A172 (cell line): ENCODE measurements at places on chromosomes 2 and 18.
A peak's percentile ranks its signal among the peaks of the same experiment; 100 is the strongest.

DNA sequence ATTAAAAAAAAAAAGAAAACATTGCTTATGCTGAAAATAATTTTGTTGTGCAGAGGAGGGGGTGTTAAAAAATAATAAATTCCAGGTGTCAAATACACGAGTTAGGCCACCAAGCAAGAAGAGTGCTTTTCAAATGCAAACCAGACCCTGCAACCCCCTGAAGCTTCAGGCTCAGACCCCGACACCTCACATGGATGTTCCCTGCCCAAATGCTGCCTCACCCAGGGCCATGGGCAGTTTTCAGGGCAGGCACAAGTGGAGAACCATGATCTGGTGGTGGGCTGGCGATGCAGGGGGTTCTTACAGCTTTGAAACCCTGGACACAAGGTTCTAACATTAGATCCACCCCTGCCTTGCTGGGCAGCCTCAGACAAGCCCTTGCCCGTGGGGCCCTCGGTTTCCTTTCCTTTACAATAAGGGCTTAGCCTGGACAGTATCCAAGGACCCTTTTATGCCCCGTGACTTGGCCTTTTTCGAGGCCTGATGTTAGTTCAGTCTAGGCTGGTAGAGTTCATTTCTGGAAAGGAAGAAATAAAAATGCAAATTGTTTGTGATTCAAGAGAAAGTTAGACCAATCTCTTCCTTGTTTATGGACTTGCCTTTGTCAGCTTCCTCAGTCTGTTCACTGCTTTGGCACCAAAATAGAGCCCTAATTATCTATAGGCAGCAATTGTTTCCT is 168.7 kb downstream of the DDX1 start:
- DNase-seq, result no peak

DNA sequence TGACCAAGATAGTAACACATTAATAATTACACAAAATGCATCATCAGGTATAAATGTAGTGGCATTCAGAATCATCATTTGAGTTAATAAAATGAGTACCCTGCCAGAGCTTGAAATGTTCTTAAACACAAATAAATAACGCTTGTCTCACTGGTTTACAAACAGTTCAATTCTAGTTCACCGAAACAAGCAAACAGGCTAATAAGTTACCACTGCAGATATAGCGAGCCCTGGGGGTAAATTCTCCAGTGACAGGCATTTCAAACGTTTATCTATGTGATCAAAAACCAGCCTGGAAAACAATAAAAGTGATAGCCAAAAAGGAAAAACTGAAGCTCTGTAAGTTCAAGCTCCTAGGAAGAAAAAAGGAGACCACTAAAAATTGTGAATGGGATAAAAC is 152.6 kb downstream of the THADA start:
- DNase-seq, result no peak

- no peak for DNase-seq
These were observed 233.1 kb downstream of the HAUS1 start for GRCh38 chr18:46337271-46337670.

DNA sequence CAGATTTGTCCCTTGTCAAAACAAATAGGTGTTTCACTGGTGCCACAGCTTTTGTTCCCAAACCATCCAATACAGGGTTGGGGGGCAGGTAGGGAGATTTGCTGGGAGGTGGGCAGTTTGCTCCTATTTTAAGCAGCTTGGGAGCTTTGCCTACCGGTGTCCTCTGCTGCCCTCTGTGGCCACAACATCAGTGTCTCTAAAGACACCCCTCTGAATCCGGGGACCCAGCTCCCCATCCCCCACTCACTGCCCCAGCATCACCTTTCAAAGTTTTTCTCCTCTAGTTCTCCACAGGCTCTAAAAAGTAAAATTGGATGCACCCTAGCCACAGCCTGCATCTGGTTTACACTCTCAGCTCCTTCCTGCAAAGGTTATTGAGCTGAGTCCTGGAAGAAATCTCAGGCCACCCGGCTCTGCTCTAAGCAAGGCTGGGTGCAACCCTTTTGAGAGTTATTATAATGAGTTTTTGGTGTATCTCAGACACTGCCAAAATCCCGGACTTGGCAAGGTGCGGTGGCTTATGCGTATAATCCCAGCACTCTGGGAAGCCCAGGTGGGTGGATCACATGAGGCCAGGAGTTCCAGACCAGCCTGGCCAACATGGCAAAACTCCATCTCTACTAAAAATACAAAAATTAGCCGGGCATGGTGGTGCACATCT is 2.9 kb upstream of the EPAS1 start:
- peak; percentile 33 for DNase-seq

GRCh38 chr2:66127656-66128055 is 307.3 kb upstream of the MEIS1 start:
- no peak for DNase-seq

DNA sequence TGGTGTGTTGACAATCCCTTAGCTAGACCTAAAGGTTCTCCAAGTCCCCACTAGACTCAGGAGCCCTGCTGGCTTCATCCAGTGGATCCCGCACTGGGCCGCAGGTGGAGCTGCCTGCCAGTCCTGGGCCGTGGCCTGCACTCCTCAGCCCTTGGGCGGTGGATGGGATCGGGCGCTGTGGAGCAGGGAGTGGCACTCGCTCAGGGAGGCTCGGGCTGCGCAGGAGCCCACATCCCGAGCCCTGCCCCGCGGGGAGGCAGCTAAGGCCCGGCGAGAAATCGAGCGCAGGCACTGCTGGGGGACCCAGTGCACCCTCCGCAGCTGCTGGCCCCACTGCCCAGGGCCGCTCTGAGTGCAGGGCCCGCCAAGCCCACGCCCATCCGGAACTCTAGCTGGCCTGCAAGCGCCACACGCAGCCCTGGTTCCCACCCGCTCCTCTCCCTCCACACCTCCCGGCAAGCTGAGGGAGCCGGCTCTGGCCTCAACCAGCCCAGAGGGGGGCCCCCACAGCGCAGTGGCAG is 20.8 kb upstream of the ROCK1 start:
- no peak for DNase-seq

DNA sequence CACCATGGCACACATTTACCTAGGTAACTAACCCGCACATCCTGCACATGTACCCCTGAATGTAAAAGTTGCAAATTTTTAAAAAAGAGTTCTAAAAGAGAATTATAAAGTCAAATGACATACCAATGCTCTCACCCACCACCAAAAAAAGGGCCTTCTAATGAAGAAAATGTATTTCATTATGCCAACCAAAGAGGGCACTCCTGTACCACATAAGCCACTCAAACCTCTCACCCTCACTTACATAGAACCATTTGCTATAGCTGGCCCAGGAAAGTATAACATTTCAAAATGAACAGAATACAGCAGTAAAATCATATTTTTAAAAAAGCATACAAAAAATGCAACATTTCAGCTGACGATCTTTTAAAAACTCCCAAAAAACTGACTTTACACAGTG is 241.5 kb upstream of the PKDCC start:
- no peak for DNase-seq

DNA sequence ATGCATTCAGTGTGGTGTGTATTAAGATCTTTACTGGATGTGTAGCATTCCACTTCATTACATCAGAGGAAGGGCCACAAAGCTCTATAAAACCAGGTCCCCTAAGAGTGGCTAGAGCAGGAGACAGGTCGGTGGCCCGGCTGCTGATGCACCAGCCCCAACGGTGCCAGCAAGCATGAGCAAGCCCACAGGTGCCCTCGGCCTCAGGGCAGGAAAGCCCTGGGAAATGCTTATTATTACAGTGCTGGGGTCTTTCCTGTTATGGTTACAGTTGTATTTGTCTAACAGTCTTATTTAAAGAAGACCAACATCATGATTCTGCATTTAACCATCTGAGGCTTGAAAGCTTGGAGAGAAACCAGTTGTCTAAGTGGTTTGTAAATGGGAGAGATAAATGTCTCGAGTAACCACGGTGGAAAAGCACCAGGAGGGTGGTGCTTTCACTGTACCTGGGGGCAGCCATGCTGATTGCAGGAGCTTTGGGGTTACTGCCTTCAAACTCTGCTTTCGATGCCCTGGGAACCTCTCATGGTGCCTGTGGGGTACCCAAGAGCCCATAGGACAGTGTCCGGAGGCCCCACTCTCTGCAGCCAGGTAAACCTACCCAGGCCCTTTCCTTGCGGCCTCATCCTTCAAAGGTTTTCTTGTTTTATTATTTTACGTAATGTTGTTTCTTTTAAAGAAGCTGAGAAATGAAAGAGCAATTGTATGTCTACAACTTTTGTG is 133.1 kb downstream of the SH3RF3 start:
- DNase-seq, result no peak

DNA sequence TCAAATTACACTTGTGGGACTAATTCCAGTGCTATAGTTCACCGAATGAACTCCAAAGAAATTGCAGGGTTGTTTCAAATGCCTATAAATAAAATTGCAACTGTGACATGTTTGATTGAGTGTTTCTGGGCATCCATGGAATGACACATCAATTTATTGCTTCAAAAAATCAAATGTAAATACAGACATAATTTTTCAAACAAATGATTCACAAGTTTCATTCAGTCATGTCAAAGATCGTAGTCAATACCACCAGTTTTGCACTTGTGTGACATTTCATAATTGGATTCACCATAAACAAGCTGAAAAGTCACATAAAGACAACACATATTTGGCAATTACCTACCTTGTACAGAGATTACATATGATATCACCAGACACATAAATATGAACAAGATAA is 350.8 kb downstream of the CDH2 start:
- no peak for DNase-seq

DNA sequence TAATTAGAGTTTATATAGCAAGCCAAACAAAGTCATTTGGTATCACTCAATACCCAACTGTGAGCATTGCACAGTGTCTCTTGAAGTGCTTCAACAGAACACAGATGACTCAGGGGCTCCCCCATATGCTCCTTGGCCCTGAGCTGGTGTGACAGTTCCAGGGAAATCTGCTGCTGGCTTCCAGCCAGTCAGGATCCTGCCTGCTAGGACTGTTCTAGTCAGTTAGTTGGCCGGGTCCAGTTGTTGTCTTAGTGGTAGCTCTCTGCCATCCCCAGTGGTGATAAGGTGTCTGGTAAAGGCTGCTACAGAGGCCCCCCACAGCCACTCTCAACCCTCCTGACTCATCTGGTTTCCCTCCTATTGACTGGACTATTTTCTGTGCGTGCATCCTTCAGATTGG is 100.3 kb downstream of the IRS1 start:
- DNase-seq, result no peak

DNA sequence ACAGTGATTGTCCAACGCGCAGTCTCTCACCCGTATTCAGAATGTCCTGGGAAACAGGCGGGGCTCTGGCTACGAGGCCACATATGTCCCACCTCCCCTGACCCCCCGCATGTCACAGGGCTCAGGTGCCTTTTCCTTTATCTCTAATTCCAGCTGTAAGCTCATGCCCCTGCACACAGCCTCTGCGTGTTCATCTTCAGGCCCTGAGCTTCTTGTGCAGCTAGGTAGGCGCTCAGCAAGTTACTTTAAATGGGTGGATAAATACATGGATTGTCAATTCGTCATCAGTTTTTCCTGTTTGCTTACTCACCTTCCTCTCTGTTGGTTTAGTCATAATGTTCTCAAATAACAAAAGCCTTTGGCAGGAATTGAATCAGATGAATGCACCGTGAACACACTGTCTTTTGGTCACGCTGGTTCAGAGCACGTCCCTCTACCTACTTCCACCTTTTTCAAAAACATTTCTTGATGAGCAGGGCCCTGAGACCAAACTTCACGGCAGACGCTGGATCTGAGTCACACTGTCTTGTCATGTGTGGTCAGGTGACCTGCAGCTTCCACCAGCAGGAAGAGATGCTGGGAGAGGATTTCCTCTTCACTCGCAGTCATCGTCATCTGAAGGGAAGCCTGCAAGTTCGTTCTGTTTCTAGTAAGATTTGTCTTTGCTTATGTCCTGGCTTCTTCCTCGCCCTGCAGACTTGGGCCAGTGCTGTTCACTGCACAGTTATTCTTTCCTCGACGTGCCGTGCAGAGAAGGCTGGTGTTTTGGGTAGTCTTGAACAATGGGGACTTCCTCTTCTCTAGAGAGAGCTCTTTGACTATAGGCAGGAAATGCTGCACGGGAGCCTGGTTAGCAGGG is 138.1 kb downstream of the PTGR3 start:
- peak; percentile 76 for DNase-seq

DNA sequence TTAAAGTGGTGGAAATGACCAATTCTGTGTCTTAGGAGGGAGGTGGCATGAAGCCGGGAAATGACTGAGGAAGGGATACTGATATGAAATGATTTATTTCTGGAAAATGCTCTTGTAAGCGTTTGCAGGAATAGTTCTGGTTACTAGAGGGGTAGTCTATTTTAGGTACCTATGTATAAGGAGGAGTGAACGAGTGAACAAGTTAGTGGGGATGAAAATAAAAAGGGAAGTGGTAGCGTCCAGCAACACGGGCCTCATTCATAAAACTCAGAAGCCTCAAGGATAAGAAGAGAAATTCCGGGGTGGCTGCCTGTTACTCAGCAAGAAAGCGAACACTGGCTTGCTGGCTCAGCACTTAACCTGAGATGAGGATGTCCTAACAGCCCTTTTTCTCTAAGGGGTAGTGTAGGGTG is 303.3 kb downstream of the NCKAP5 start:
- DNase-seq, result no peak

DNA sequence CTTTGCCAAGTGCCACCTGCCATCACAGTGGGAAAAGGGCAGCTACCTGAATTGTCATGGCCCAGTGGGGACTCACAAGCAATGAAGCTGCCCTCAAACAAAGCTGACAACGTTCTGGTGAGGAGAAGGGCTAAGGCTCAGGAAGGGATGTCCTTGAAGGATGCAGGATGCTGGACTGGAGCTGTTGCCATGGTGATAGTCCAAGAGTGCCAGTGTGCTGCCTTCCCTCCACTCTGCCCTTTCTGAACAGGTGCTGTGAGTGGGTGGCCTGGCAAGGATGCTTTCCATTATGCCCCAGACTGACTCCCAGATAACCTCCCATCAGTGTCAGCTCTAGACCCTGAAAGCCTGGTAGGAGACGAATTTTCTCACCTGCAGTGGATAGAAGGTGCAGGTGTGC is 137.8 kb upstream of the GYPC start:
- no peak for DNase-seq

- DNase-seq, result no peak
These were observed 1.3 kb downstream of the SALL3 start for GRCh38 chr18:78980777-78981380.

GRCh38 chr2:181657379-181657778 is 474 bp upstream of the CERKL start:
- no peak for DNase-seq

- DNase-seq, result no peak
These were observed 971.7 kb upstream of the GYPC start for GRCh38 chr2:125684256-125684655.

DNA sequence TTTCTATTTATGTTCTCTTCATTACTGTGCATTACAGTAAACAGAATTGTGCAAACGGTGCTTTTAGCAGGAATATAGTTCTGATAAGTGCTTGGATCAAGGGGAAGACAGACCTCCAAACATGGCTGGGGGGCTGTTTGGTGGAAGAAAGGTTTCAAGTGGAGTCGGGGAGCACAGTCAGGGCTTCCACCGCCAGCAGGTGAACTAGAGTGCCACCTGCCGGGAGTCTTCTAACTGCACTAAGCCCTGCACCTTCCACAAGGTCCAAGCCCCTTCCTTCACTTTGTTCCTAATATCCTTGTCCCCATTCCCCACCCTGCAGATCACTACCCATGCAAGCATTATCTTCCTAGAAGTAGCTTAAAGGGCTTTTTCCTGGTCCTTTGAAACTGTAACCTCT is 11.1 kb downstream of the ONECUT2 start:
- DNase-seq, result peak; percentile 4

GRCh38 chr2:236754271-236754944 is 184.8 kb downstream of the ACKR3 start:
- DNase-seq, result no peak
